ENCODE measurements at places on chromosomes 5 and 9.

- DNase-seq = no peak
Measured at GRCh38 chr5:170076211-170076610, 29.5 kb upstream of the FOXI1 start.

- no peak for DNase-seq
Measured at GRCh38 chr9:129749575-129749974, 3.3 kb downstream of the PTGES start.

GRCh38 chr9:22863106-22863505 lies 416.5 kb downstream of the DMRTA1 start:
- DNase-seq = no peak

DNA sequence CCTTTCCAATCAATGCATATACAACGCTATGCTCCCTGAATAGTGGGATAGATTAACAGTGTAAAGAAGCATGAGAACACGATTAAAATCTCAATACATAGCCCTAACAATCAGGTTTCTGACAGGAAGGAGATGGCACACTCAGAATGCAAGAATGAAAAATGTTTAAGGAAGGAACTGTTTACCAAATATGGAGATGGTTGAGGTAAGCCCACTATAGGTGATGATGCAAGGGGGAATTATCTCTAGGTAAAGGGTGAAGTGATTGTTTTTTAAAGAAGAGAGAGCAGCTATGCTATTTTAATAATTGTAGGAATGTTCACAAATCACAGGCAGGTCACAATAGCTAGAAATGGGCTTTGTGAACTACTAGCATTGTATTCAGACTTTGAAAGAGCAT lies 302.4 kb downstream of the CHSY3 start:
- no peak for DNase-seq

DNA sequence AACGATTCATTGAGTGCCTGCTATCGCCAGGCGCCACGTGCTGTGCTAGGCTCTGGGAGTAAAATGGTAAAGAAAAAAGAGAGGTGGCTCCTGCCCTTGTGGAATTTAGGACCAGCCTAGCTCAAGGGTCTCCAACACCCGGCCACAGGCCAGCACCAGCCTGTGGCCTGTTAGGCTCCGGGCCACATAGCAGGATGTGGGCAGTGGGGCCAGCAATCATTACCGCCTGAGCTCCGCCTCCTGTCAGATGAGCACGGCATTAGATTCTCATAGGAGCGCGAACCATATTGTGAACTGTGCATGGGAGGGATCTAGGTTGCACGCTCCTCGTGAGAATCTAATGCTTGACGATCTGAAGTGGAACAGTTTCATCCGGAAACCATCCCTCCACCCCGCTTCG lies 1.5 kb downstream of the RMRP start:
- DNase-seq = no peak

DNA sequence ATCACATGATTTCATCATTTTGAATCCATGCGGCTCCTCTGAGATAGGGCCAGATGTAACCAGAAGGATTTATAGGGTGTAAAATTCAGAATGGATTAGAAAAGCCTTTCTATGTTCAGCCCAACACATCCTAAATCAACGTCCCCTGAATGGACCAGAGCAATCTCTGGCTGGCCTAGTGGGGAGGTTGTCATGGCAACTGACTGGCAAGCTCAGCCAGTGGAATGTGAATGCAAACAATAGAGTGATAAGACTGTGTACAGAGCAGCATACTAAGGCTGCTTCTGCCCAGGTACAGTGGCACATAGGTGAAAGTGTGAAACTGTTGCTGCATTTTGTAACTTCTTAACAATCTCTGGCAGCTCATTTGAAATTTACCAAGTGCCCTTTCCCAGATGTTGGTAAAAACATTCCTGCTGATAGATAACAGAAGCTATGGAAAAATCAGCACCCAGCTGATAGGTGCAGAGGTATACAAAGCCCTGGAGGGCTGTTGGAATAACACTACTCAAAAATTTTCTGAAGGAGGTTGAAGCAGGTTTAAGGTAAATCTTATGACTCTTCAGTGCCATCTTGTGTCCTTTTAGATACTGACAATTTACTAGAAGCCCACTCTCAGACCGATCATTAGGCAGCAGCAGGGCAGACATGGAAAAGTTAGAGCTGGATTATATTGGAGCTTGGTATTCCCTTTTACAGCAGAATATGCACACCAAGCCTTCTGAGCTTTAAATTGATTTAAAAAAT lies 267.2 kb downstream of the RAB3C start:
- no peak for DNase-seq

DNA sequence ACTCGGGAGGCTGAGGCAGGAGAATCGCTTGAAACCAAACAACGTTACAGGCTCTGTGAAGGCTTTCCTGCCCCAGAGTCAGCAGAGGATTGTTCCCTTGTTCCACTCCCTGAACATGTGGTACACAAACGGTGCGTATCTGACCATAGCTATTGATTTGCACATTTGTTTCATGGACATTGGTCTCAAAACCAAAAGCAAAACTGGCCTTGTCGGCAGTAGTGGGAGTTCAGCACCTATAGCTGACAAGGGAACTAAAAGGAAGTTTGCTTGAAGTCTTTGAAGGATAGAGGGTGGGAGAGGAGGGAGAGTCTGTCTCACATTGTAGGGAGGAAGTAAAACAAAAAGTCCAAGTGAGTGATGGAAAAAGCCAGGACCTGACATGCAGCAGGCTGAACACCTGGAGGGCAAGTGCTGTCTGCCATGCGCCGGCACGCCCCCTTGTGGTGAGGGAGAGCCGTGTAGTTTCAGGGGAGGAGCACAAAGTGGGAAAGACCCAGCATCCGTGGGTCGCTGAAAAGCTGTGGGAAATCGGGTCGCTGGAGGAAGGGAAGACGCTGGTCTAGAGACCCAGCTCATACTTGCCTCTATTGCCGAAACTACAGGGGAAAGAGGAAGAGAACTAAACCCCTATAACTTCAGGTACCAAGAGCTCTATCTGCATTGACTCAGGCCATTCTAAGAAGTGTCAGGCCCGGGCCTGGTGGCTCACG lies 58.0 kb downstream of the RAD23B start:
- DNase-seq = peak; percentile 63

GRCh38 chr5:90475436-90475980 lies 844 bp downstream of the POLR3G start:
- no peak for DNase-seq

- no peak for DNase-seq
Measured at GRCh38 chr5:83857341-83857740, 136.7 kb upstream of the HAPLN1 start.

- no peak for DNase-seq
Measured at GRCh38 chr5:152329761-152330283, 75.3 kb downstream of the NMUR2 start.

DNA sequence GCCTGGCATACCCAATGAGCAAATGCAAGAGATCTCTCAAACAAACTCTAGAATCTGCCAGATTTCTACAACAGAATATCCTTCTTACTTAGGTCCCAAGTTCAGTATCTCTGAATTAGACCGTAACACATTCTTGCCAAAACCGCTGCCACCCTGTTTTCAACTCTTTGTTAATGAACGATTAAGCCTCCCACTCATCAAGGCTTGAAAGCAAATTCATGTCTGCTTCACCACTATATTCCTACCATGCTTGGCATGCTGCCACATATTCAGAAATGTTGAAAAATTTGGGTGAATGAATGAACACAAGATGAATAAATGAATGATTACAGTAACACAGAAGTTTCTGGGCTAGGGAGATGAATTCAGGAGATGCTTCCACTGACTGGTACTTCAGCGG lies 119.9 kb downstream of the BNC2 start:
- DNase-seq = no peak

- DNase-seq = peak; percentile 49
Measured at GRCh38 chr9:15606643-15607472, 54.0 kb downstream of the CCDC171 start.

- DNase-seq = no peak
Measured at GRCh38 chr9:90727488-90727887, 74.1 kb upstream of the SYK start.

DNA sequence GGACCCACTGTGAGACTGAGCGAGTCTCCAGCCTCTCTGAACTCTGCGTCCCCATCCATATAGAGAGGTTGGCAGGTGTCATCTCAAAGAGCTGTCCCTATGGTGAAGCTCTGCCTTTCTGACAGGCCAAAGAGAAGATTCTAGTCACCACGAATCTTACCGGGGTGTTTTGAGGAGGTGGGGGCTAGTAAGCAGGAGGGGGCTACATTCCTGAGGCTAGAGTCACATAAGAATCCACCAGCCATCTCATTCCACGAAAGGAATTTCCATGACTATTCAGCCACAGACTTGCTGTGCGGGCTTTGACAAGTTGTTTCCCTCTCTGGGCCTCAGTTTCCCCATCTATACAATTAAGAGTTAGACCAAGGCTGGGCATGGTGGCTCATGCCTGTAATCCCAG lies 16.3 kb downstream of the PDGFRB start:
- DNase-seq = no peak

GRCh38 chr9:36488389-36488756 lies 84.3 kb upstream of the MELK start:
- DNase-seq = no peak

DNA sequence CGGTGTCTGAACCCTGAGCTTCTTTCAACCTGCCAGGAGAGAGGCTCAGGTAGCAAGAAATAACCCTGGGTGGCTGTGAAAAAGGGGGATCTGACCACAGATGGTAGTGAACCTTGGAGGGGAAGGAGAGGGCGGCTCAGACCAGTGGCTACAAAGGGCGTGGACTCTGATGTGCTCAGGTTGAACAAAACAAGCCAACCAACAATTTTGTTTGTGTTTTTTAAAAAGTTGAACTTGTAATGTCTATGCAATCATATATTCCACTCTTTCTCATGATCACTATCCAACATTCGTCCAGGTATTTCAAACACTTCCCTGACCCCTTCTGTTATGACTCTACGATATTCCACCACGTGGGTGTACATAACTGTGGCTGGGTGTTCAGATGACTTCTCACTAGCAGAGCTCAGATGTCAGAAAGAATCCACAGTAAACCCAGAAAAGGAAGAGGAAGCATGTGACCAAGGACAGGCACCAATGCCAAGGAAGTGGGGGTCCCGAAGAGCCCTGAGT lies 20.0 kb downstream of the PTPN3 start:
- DNase-seq = no peak

GRCh38 chr5:103587185-103587748 lies 24.7 kb upstream of the NUDT12 start:
- no peak for DNase-seq

- no peak for DNase-seq
Measured at GRCh38 chr5:43216941-43217340, 24.9 kb downstream of the NIM1K start.

GRCh38 chr9:36597412-36598178 lies 24.9 kb downstream of the MELK start:
- no peak for DNase-seq

DNA sequence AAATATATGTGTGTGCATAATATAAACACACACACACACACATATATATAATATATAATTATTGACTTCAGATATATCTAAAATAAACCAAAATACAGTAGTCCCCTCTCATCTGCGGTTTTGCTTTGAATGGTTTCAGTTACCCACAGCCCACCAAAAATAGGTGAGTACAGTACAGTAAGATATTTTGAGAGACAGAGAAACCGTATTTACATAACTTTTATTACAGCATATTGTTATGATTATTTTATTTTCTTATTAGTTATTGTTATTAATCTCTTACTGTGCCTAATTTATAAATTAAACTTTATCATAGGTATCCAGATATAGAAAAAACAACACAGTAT lies 564.2 kb downstream of the ACTL7B start:
- no peak for DNase-seq
